ENCODE measurements at places on chromosomes 12 and 14.

GRCh38 chr12:68400226-68400829, 68.2 kb upstream of the MDM1 start:
- DNase-seq = no peak

- no peak for DNase-seq
Observed at GRCh38 chr14:94213021-94213420, 38.9 kb downstream of the PPP4R4 start.

DNA sequence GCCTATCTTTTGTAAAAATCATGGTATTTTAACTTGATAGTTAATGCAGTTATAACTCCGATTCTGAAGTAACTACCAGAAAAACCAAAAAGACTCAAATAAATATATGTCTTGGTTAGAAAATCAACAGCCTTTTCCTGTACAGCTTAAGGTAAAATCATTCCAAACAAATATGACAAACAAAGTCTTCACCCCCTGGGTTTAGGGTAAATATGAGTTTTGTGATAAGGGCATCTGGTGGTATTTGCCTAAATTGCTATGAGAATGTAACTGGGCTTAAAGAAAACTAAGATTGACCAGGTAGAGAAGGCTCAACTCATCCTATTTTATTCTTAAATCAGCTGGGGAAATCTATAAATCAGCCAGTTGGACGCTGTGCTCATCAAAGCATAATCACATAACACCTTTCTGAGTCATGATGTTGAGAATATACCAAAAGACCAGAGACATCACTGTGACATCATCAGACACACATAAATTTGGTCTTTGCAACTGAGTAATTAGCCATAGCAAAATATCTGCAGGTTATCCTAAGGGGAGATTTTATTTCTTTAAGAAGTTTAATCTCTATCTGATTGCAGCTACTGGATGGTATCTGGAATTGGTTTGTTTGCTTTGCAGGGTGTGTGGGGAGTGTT, 133.9 kb downstream of the STXBP6 start:
- DNase-seq = no peak

DNA sequence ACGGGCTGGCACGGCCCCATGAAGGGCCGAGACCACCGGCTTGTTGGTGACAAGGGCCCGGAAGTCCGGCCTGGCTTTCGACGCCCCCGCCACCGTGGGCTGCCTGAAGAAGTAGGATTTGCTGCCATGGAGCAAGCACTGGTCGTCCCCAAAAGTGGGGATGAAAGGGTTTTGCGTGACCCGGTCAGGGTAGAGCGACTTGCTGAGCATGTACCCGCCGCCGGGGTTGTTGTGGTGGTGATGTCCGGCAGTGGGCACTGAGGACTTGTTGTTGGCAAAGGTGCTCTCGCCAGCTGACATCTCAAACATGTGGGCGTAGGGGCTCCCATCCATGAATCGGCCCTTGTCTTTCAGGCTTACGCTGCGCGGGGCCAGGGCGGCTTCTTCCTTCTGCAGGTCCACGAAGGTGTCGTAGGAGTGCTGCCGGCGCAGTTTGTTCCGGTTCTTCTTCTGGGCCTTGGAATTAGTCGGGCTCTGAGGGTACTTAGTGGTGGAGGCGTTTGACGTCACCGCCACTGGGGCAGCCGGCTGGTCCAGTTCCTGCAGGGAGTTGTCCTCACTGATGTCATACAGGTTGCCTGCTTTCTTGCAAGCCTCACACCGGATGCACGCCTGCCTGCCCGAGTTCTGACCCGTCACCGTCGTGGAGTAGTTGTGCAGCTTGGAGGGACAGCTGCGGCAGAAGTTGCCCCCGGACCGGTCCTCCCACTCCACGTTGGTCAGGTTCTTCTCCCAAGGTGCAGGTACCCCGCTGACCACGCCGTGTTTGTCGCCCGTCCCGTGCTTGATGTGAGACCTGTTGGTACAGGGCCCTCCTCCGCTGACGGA, 366.6 kb downstream of the EMP1 start:
- no peak for DNase-seq

DNA sequence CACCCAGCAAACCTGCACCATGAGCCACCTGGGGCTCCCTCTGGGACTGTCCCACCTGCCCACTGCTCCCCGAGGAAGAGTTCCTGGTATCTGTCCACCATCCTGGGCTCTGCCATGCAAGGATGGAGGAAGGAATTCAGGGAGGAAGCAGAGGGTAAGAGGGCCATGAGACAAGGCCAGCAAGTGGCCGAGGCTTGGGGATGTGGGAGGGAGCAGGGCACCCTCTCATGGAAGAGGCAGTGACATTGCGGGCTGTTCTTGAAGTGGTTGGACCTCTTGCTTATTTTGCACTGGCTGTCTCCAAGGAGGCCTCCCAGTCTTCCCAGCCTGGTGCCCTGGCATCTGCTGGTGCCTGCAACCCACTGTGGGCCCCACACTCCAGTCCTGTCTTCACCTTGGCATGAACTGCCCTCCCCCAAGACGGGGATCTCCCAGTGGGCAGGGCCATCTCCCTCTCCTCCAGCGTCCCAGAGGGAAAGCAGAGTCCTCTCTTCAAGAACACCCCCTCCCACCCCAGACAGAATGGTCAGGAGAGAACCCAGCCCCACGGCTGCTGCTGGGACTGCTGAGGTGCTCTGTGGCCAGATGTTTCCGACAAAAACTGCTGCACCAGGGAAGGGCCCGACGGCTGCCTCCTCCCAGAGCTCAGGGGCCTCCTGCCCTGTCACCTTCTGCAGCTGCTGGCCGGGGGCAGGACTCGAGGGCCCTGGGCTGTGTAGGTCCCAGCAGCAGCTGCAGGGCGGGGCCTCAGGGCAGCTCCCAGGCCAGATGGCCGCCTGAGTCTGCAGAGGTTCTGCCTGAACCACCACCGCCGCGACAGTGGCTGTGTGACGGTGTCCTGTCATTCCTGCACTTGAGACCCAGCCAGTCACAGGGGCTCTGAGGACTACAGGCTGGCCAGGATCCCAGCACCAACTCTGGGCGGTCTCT, 1.8 kb upstream of the AKT1 start:
- DNase-seq = no peak

DNA sequence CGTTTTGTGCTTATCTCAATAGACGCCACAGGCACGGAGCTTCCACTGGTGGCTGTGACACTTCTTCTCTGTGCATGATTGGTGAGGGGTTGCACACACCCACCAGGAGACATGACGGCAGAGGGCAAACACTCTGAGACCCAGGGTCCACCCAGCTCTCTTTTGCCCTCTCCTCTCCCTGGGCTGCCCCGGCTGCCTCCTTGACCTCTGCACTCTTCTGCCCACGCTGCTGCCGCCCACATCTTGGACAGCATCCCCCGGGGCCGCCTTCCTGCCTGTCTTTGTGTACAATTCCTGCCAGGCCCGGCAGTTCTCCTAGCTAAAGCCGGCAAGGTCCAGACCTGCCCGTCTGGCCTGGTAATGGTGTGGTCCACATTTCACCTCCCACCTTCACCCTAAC, 44.7 kb downstream of the DPF3 start:
- no peak for DNase-seq

- no peak for DNase-seq
Observed at GRCh38 chr12:44127966-44128710, 292.3 kb downstream of the TMEM117 start.

GRCh38 chr12:8572507-8572906, 31.8 kb upstream of the CLEC4E start:
- DNase-seq = no peak

GRCh38 chr14:21300892-21301291, 21.0 kb downstream of the RPGRIP1 start:
- peak; percentile 15 for DNase-seq

- no peak for DNase-seq
Observed at GRCh38 chr12:1573960-1574864, 20.2 kb downstream of the FBXL14 start.

Measured in activated CD4-positive, alpha-beta T cell treated with anti-CD3 and anti-CD28 coated beads for 4 hours (primary cell).